CD4-positive, alpha-beta T cell treated with Interleukin-21 for 1 hour (primary cell): ENCODE measurements at places on chromosomes 7 and 10.

DNA sequence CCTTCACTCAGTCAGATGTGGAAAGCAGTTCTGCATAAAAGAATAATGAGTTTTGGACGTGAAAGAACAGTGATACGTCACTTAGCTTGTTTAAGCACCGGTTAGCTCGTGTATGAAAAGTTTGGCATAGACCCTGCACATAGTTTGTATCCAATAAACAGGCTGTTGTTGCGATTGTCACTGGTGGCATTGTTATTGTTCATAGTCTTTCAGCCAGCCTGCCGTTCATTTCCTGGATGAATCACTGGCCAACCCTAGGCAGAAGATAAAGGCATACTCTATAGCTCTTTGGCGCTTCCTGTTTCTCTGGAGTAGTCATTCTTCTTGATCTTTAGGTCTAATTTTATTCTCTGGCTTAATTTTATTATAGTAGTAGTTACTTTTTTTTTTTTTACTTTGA lies 57.8 kb upstream of the ANKRD30A start:
- DNase-seq, result no peak

GRCh38 chr7:142548978-142549377 lies 200.3 kb upstream of the PRSS1 start:
- no peak for DNase-seq

- no peak for DNase-seq
Observed at GRCh38 chr7:120165227-120165626, 107.7 kb upstream of the KCND2 start.

DNA sequence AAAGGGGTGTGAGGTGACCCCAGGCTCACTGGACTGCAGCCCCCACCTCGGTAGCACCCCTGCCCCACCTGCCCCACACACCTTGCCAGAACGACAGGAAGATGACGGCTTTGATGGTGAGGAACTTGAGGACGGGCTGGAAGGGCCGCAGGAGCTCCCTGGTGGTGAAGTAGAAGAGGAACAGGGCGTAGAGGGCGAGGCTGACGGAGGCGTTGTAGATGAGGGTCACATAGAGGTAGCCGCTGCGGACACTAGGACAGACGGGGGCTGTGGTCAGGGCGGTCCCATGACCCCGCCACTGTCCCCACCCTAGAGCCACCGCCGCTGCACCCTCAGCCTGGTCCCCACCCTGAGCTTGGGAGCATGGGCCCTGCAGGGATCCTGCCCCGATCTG lies 7.6 kb downstream of the TMEM184A start:
- no peak for DNase-seq

DNA sequence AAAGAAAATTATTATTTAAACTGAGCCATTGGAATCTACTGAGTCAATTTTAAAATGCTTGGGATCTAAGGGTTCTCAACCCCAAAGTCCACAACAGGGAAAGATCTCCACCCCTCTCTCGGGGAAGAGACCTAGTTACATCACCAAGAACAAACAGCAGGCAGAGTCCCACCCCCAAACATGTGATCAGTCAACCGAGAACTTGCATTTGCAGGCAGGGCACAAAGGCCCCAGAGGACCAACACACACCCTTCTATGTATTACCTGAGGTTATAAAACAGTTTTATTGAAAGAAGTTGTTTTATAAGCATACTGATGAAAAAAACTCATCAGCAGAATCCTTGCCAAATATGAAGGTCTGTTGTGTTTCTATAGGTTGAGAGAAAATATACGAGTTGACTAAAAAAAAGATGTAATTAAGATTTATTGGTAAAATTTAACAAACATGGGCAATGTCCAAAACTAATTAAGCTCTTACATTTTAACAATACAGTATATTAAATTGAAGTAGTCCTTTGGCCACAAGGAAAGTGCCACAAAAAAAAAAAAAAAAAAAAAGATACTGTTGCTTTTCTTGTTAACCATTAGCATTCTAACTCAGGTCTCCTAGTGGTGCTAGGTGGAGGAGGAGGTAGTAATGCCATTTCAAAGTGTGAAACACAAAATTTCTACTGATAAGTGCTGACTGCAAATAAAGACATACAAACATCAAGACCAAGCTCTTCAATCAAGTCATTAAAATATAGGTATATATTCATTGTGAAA lies 975 bp upstream of the USP54 start:
- DNase-seq, result peak; percentile 26

DNA sequence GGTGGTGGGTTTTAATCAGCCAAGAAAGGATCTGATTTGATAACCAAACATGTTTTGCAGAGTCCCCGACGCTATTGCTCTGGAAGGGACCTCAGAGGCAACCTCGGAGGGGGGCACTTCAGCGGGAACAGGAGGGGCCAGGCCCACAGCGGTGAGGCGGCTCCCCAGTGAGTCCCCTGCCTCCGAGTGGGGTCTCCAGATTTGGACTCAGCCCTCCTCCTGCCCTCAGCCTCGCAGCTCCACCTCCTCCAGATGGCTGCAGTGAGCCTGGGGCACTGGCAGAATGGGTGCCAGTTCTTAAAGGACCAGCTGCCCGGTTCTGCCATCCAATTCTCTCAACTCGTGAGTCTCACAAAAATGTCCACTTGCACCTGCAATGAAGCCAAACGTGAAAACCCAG lies 61.0 kb upstream of the NANOS1 start:
- DNase-seq, result no peak

GRCh38 chr10:110994406-110995086 lies 75.1 kb downstream of the SHOC2 start:
- DNase-seq, result no peak

- no peak for DNase-seq
Observed at GRCh38 chr7:151539088-151539671, 19.5 kb upstream of the RHEB start.

- no peak for DNase-seq
Observed at GRCh38 chr7:106797937-106798336, 67.1 kb upstream of the PIK3CG start.

GRCh38 chr10:88150339-88150738 lies 286.9 kb downstream of the PTEN start:
- no peak for DNase-seq
